ENCODE measurements at places on chromosomes 1 and 21.

DNA sequence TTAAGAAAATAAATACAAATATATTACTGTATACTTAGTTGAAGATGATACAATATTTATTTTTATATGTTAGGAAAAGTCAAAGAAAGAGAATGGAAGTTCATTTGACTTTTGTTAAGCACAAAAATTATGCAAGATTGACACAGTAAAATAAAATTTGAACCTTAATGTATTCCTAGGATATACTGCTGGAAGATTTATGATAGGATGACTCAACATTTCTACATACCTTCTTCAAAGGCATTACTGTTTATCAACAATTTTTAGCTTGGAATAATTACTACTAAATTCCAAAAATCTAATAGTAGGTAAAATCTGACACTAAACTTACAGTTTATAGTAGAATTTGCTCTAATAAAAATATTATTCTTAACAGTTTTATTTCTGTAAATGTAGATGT is 257.3 kb upstream of the ADAMTS5 start:
- H3K27ac ChIP-seq = no peak overlapping the region
- no peak overlapping the region for H3K4me3 ChIP-seq
- H3K27me3 ChIP-seq = no peaks in the 10 kb centered on the region
- no peaks in the 10 kb centered on the region for H3K36me3 ChIP-seq
- no peak for DNase-seq

- no peaks in the 10 kb centered on the region for H3K4me1 ChIP-seq
- DNase-seq = no peak
- H3K36me3 ChIP-seq = no peaks in the 10 kb centered on the region
- H3K4me3 ChIP-seq = no peak overlapping the region
Measured at GRCh38 chr1:88035578-88035977, 648.5 kb upstream of the PKN2 start.

DNA sequence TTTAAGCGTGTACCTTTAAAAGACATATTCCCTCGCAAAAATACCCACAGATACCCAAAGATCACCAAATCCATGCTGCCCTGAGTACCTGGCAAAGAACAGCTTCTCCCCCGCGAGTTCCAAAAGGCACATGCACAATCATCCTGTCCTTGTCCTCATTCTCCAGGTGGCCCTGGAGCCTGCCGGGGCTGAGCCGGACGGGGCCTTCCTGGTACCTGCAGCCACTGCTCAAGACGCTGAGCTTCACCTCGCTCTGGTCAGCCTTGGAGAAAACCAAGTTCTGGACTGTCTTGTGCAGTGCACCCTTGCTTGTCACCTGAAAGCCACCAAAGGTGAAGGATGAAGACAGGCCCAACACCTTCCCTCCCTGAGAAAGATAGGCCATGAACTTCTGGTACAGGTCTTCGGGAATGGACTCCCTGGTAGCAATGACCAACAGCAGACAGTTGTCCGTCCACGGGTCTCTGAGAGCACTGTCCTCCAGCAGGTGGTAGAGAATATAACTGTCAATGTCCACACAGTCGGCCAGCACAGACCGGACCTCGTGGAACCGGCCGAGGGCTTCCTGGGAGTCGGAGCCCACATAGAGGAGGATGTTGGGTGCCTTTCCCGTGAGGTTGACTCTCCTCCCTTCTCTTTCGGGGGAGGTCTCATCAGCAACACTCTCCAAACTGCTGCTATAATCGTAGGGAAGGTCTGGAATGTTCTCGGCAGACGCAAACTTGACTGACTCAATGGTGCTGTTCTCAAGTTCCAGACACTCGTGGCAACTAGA is 29.9 kb downstream of the HLCS start:
- peaks cover 3% of the 10 kb centered on the region for H3K36me3 ChIP-seq
- no peak for DNase-seq
- H3K4me3 ChIP-seq = no peak overlapping the region
- H3K27me3 ChIP-seq = no peaks in the 10 kb centered on the region
- H3K4me1 ChIP-seq = peaks cover 13% of the 10 kb centered on the region

GRCh38 chr1:27872059-27872801 is at the start of gene THEMIS2:
THEMIS2 (plus strand) TSS chr1:27872544; CDS start chr1:27872572, 28 bp downstream.
- peak within 1 kb of the TSS; percentile 88 for H3K4me3 ChIP-seq
- no peaks in the 10 kb centered on the region for H3K27me3 ChIP-seq
- peak; percentile 66 for DNase-seq
- H3K4me1 ChIP-seq = peaks cover 73% of the 10 kb centered on the region
- peak within 1 kb of the TSS; percentile 58 for H3K27ac ChIP-seq
- no peaks in the 10 kb centered on the region for H3K36me3 ChIP-seq

DNA sequence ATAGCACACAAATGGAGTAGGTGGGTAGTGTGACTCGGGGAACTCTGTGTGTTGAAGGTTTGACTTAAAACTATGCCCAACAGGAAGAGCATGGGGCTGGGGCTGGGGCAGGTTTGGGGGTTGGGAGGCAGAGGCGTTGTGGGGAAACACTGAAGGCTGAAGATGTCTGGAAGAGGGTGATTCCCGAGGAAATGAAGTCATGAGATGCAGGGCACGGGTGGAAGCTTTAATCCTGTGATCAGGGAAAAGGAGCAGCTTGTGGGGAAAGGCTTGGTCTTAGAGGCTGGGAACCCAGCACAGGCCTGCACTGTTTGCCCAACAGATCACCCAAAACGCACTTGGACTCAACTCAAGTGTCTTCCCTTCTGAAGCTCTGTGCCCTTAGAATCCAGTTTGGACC is 26.6 kb upstream of the CTBS start:
- H3K4me1 ChIP-seq = no peaks in the 10 kb centered on the region
- no peaks in the 10 kb centered on the region for H3K36me3 ChIP-seq
- H3K27me3 ChIP-seq = no peaks in the 10 kb centered on the region
- H3K4me3 ChIP-seq = no peak overlapping the region
- H3K27ac ChIP-seq = no peak overlapping the region
- no peak for DNase-seq

DNA sequence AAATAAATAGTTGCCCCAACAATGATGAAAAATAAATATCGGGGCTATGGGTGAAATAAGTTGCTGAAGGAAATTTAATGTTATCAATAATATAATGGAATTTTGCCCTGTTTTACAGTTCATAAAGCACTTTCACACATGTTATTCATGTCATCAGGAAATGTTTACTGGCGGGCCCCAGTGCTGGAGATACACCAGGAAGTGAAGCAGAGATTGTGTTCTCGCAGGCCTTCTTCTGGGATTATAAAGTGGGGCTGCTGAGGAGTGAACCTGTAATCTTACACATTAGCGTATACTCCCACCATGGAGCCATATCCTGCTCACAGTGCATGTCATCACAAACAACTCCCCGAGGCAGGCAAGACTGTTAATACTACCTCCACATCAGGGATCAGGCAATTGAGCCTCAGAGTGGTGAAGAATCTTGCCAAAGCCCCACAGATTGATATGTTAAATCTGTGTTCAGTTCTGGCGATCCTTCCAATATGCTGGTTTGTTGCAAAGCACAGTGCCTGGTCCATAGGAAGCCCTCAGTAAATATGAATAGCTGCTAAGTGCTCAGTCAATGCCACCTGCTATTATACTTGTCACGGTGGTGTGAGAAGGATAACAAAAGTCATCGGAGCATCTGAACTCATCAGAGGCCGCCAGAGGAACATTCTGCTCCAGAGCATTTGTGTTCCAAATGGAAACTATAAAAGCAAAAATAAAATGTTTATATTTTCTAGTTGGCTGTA is 104.4 kb upstream of the UBE2U start:
- no peak for DNase-seq
- H3K4me3 ChIP-seq = no peak overlapping the region
- H3K4me1 ChIP-seq = no peaks in the 10 kb centered on the region
- no peaks in the 10 kb centered on the region for H3K27me3 ChIP-seq

GRCh38 chr1:89065079-89065868 is at the start of gene GBP1:
GBP1 (minus strand) TSS chr1:89065208; CDS start chr1:89063234, 1,974 bp downstream.
- H3K36me3 ChIP-seq = peaks cover 3% of the 10 kb centered on the region
- peaks cover 4% of the 10 kb centered on the region for H3K4me1 ChIP-seq
- H3K27me3 ChIP-seq = no peaks in the 10 kb centered on the region
- peak; percentile 70 for DNase-seq

GRCh38 chr1:54215523-54215922 is 15.6 kb downstream of the MRPL37 start:
- peaks cover 57% of the 10 kb centered on the region for H3K36me3 ChIP-seq
- no peak overlapping the region for H3K27ac ChIP-seq
- H3K4me3 ChIP-seq = no peak overlapping the region
- H3K27me3 ChIP-seq = no peaks in the 10 kb centered on the region
- peaks cover 4% of the 10 kb centered on the region for H3K4me1 ChIP-seq

DNA sequence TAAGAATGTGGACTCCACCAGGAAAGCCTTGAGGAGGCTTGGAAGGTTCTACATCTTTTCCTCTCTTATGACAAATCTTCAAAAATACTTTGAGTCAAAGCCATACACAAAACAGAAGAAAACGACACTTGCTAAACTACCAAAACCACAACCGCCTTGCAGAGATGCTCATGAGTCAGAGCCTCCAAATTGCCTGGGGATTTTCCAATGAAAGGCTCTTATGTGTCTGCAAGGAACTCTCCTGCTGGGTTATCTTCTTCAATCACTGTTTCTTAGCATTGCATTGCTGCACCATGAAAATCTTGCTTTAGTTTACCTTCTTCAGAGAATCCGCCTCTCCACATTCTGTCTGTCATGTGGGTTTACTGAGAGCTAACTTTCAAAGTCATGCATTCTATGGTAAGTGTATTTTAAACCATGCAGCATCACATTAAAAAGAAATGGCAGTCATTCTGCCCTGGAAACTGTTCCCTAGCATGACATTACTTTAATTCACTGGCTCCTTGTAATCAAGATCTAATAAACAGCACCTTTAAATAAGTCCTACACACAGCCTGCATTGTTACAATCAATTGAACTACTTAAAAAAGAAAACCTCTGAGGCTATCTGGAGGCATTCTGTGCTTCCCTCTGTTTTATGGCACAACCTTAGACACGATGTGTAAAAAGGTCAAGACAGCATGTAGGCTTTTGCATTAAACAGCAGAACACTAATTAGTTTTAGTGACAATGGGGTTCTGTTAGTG is 210.0 kb upstream of the FOXD3 start:
- peak; percentile 3 for DNase-seq
- no peak overlapping the region for H3K27ac ChIP-seq
- no peaks in the 10 kb centered on the region for H3K36me3 ChIP-seq
- no peak overlapping the region for H3K4me3 ChIP-seq

- peak; percentile 35 for DNase-seq
- no peaks in the 10 kb centered on the region for H3K36me3 ChIP-seq
- H3K27me3 ChIP-seq = no peaks in the 10 kb centered on the region
- peak overlapping the region; percentile 41 for H3K27ac ChIP-seq
- peaks cover 69% of the 10 kb centered on the region for H3K4me1 ChIP-seq
Measured at GRCh38 chr1:26700711-26701110, 4.9 kb downstream of the ARID1A start.

DNA sequence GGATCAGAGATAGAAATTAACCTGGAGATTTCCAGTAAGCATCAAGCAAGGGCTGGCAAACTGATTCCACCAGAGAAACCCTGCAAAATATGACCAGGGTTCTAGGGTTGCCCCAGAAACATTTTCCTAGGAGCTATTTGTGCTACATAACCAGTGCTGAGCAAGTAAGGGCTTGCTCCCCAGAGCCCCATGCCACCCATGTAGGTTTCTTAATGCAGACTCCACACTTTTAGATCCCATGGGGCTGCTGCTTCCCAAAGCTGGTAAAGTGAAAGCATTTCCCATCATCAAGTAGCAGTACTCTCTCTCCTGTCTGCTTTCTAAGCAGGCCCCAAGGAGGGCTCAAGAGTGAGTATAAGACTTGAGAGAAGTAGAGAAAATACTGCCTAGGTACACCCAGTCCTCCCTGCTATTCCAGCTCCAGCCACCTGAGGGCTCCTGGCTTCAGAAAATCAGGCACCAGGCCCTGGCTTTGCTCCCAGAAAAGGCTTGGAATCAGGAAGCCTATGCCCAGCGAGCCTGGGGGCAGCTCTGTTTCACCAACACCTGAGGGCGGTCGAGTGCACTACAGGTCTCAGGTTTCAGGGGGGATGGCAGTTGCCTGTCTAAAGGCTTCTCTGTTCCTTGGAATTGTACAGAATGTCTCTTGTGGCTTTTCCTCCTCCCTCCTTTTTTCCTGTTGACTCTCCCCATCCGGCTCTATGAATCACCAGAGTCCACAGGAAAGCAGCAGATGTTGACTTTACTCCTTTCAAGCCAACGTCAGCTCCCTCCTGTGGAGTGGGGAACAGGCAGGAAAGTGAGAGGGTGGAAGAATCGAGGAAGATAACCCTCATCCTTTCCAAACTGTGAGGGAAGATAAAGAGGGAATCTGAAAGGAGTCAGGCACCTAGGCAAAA is 6.2 kb upstream of the ANKRD35 start:
- H3K27ac ChIP-seq = peak overlapping the region; percentile 10
- no peak overlapping the region for H3K4me3 ChIP-seq
- no peaks in the 10 kb centered on the region for H3K27me3 ChIP-seq
- peak; percentile 80 for DNase-seq
- no peaks in the 10 kb centered on the region for H3K36me3 ChIP-seq

DNA sequence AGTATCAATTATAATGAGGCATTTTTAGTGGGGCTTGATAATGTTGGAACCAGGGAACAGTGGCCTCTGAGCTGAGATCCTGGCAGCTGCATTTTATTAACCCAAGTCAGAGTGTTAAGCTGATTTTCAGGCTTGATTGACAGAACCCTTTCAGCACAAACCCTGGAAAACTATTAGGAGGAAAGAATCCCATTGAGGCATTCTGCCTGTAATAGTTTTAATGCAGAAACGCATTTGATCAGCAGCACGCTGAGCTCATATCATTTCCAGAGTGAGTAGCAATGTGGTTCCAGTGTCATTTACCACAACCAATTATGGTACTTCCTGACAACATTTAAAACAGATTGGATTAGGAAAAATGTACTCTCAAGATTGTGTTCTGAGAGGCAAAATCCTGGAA is 78.3 kb upstream of the BARHL2 start:
- no peaks in the 10 kb centered on the region for H3K4me1 ChIP-seq
- no peak overlapping the region for H3K27ac ChIP-seq
- H3K36me3 ChIP-seq = no peaks in the 10 kb centered on the region
- H3K4me3 ChIP-seq = no peak overlapping the region

- DNase-seq = no peak
- no peaks in the 10 kb centered on the region for H3K4me1 ChIP-seq
- peaks cover 50% of the 10 kb centered on the region for H3K36me3 ChIP-seq
- H3K27ac ChIP-seq = no peak overlapping the region
Measured at GRCh38 chr1:228334226-228334935, 72.3 kb downstream of the TRIM11 start.

- no peak overlapping the region for H3K27ac ChIP-seq
- H3K4me3 ChIP-seq = no peak overlapping the region
- H3K36me3 ChIP-seq = no peaks in the 10 kb centered on the region
- H3K4me1 ChIP-seq = peaks cover 8% of the 10 kb centered on the region
- DNase-seq = peak; percentile 13
- peaks cover 61% of the 10 kb centered on the region for H3K27me3 ChIP-seq
Measured at GRCh38 chr1:5423109-5423508, 569.1 kb downstream of the NPHP4 start.
